ENCODE measurements at places on chromosomes 4 and X.

DNA sequence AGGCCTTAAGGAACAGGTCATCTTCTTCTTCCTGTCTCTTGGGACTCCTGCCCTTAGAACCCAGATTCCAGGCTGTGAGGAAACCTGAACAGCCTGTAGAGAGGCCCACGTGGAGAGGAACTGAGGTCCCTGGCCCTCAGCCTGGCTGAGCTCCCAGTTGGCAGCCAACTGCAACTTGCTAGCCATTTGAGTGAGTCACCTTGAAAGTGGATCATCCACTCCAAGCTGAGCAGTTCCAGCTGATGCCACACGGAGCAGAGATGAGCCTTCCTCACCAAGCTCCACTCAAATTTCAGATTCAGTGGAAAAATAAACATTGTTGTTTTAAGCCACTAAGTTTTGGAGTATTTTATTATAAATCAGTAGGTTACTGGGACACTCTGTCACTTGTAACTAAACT lies 392.5 kb downstream of the BCOR start:
- no peak for DNase-seq

DNA sequence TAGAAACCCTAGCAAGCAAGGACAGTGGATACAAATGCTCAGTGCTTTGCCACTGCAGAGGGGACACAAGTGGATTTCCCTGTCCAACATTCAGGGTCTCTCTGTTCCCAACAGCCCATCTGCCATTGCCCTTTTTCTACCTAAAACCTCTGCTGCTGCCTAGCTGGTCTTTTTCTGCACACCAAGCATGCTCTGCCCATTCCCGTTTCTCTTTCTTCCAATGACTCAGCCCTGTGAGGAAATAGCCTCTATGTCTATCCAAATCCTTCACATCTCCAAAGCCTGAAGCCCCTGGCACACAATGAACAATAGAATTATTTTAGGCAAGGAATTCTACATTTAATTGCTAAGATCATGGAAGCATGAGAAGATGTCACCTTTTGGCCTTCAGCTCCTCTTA lies 5.7 kb upstream of the AMELX start:
- DNase-seq, result no peak

GRCh38 chr4:114082348-114082747 lies 102.9 kb upstream of the ARSJ start:
- DNase-seq, result no peak

- DNase-seq, result no peak
These were observed at the start of gene PHKA2 for GRCh38 chrX:18983666-18984380. Gene PHKA2, minus strand, starts transcription at chrX:18984114. Its CDS starts 182 bp downstream, at chrX:18983932.

GRCh38 chrX:107714206-107714891 lies 61.2 kb downstream of the TSC22D3 start:
- DNase-seq, result no peak

DNA sequence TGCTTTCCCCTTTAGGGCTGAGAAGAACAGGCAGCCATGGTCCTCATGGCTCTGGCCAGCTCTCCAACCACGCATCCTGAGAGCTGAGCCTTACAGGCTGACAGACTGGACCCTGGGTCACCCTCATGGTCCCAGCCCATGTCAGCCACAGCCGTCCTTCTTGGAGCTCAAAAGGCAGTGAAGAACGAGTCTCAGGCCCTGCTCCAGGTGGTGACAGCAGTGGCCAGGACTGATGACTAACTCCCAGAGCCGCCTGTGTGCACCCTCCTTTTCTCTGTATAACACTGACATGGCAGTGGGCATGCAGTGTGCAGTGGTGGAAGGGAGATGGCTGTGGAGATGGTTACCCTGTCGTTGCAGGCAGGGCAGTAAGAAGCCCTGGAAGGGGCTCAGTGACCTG lies 10.3 kb upstream of the DUSP9 start:
- DNase-seq, result no peak

DNA sequence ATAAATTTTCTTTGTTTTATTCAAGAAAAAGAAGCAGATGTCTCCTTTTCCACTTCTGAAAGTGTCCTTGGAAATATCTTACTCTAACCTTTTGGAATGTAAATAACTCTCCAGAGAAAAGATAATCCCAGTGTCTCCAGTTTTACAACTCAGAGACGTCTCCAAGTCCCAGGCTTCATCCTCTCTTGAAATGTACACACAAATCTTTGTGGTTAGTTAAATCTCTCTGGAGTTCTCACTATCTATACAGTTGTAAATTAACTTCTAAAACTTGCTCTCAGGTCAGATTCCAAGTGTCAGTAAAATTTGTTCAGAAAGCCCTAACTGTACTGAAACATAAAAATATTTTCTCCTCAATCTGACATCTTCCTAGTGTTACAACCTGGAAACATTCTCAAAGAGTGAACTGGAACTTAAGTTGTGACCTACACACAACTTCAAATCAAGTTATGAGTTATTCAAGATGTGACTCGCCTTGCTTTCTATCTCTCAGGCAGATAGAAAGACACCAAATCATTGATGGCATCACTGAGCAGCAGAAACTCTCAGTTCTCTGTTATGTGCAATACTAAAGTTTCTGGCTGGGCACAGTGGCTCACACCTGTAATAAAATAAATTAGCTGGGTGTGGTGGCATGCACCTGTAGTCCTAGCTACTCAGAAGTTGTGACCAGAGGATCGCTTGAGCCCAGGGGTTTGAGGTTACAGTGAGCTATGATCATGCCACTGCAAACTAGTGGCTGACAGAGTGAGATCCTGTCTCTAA lies 284.2 kb downstream of the RCHY1 start:
- DNase-seq, result no peak

- DNase-seq, result no peak
These were observed 18.9 kb downstream of the PPID start for GRCh38 chr4:158704274-158704673.

Data from NCI-H1417 treated with DMSO at 0.1 percent for 48 hours (cell line).